Caco-2 (cell line): ENCODE measurements at places on chromosomes 6 and 20. TPM values are rescaled to one million over a fixed set of nuclear protein-coding genes. Genes with fewer than 3 reads are reported as not detected.

DNA sequence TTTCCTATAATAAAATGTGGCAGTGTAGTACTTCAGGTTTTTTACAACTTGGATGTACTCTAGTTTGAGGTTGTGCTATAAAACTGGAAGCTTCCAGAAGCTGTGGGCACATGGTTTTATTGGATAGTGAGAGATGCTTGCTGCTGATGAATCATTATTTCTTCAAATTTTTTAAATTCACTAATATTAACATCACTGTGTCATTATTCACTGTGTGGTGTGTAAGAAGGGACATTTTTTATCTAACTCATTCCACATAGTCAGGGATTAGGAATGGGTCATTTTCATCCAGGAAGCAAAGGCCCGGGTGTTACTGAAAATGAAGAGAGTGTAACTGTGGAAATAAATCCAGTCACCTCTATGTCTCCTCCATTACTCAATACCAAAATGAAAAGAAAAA is 421.0 kb downstream of the TENT5A start:
- no peaks in the 10 kb centered on the region for H3K4me1 ChIP-seq
- H3K4me3 ChIP-seq, result no peak overlapping the region
- DNase-seq, result no peak
- H3K27ac ChIP-seq, result no peak overlapping the region
- H3K36me3 ChIP-seq, result no peaks in the 10 kb centered on the region

GRCh38 chr6:46667377-46667776 is 14.6 kb downstream of the SLC25A27 start:
- H3K4me1 ChIP-seq, result no peaks in the 10 kb centered on the region
- DNase-seq, result no peak
- no peaks in the 10 kb centered on the region for H3K27me3 ChIP-seq

- no peaks in the 10 kb centered on the region for H3K27me3 ChIP-seq
- DNase-seq, result no peak
- H3K4me3 ChIP-seq, result no peak overlapping the region
- H3K4me1 ChIP-seq, result no peaks in the 10 kb centered on the region; the same call in 1 of the 2 replicates
- H3K36me3 ChIP-seq, result no peaks in the 10 kb centered on the region
- H3K27ac ChIP-seq, result no peak overlapping the region
These were observed 20.3 kb upstream of the TENT5A start for GRCh38 chr6:81772741-81773140.

GRCh38 chr6:90072501-90072900 is 178.2 kb downstream of the GJA10 start:
- no peaks in the 10 kb centered on the region for H3K27me3 ChIP-seq
- no peak overlapping the region for H3K27ac ChIP-seq
- H3K4me1 ChIP-seq, result no peaks in the 10 kb centered on the region
- H3K36me3 ChIP-seq, result no peaks in the 10 kb centered on the region
- no peak overlapping the region for H3K4me3 ChIP-seq

- H3K27me3 ChIP-seq, result no peaks in the 10 kb centered on the region
- no peaks in the 10 kb centered on the region for H3K36me3 ChIP-seq
- H3K4me1 ChIP-seq, result no peaks in the 10 kb centered on the region
- no peak for DNase-seq
These were observed 105.8 kb upstream of the TRAF3IP2 start for GRCh38 chr6:111711476-111711875.

COL11A2 gene
- total RNA-seq, result 1.3 and 1.5 TPM in 2 replicates

CD109 gene
- total RNA-seq, result 0.18 and 0.19 TPM in 2 replicates

RBL1 gene
- 35.9 and 37.0 TPM in 2 replicates for total RNA-seq

CCR6 gene
- not detected in 2 replicates for total RNA-seq

VGLL2 gene
- total RNA-seq, result not detected in 2 replicates

DACT2 gene
- total RNA-seq, result 18.6 and 21.1 TPM in 2 replicates
